NCI-H2107 (cell line): ENCODE measurements at places on chromosomes 1 and 21.

DNA sequence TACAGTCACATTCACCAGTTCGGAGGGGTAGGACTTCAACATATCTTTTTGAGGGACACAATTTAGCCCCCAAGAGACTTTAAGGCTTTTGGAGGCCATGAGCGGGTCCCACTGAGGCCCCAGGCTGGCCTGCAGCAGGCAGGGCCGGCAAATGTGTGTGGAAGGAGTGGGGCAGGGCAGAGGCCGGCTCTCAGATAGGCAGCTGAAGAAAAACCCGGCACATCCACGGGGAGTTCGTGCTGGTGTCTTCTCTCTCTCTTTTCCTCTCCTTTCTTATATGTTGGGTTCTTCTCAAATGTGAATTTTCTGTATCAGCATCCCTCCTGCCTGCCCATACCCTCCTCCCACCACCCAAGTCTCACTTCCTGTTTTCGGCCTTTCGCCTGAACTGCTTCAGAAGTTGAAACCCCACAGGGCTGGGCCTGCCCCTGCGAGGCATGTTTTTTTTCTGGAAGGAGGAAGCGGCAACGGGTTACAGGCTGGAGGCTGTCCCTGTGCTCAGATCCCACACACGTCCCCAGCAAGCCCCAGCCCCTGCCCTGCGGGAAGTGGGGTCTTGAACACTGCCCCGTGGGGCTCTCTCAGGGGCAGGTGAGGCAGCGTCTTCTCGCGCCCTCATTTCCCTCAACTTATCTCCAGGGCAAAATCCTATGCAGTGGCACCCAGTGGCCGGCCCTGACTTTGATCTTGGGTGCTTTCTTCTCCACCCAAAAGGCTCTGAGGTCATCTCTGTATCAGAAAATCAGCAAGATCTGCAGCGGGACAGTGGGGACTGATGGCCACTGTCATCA lies 9.7 kb upstream of the UMODL1 start:
- DNase-seq: no peak

GRCh38 chr1:46084553-46085451 lies 47.6 kb downstream of the PIK3R3 start:
- DNase-seq: no peak

DNA sequence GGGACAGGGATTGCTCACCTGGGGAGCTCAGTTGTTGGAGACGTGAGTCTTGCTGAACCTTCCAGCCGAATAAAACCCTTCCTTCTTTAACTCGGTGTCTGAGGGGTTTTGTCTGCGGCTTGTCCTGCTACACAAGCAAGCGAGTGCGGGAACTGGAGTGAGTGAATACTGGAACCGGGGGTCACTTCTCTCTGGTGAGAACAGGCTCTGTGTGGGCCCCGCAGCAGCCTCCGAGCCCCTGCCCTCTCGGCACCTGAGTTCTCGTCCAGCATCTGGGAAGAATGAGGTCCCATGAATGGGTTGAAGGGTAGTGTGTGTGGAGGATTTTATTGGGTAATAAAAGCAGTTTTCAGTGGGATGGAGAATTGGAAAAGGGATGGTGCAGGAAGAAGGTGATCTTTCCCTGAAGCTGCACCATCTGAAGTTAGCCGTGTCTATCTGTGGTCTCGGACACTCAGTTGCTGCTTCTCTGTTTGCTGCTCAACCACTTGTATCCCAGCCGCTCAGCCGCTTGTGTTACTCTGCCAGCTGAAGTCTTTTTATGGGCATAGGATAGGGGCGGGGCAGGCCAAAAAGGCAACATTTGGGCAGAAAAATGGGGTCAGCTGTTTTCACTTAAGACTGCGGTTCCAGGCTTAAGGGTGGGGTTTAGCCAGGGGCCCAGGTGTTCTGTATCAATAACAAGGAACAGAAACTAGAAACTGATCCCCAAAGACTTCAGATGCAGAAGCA lies 450.6 kb upstream of the CAMK1G start:
- no peak for DNase-seq

DNA sequence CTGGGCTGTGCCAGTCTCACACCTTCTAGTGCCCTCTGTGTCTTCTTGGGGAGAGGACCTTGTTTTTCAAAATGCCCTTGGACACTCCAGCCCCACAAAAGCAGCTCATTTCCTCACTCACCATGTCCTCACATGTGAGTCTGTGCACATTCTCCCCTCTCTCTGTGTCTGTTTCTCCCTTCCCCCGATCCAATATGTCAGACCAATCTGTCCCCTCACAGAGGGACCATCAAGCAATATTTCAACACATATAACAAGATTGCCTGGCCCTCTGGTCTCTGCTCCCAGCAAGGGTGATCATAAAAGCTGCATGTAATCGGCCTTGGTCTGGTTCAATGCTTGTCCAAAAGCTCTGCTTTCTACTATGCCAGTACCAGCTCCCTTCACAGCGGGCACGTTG lies 261.2 kb downstream of the MATN1 start:
- no peak for DNase-seq

- DNase-seq: no peak
Observed at GRCh38 chr1:223887747-223888418, 42.1 kb upstream of the TP53BP2 start.

DNA sequence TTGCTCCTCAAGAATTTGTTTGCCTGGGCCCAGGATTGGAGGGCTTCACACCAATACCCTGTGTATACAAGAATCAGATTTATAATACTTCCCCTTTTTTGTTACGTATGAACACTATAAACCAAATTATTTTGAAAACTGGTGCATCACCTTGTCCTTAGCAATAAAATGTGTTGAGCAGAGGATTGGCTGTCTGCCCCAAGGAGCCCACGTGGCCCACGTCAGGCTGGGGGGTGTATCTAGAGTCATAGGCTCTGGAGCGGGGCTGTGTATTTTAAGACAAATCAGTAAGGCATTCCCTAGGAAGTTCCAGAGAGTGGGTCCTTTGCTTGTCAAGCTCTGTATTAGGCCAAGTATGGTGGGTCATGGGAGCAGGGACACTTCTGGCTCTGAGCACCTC lies 2.0 kb upstream of the ST3GAL3 start:
- DNase-seq: no peak

GRCh38 chr1:87632232-87632631 lies 303.6 kb downstream of the LMO4 start:
- no peak for DNase-seq

DNA sequence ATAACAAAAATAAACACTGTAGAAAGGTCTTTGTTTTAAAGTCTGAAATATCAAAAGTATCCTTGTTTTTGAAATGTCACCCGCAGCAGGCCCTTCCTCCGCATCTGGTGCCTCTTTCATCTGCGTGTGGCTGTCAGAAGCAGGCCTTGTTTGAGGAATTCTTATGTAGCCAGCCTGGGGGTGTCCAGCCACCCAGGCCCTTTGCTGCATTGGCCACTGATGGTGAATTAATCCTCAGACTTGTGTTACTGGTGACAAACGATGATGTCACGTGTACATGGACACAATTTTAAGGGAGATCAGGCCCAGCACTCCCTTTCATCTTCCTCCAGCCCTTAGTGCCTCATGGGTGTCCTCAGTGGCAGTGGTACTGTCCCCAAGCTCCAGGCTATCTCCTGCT lies 208.0 kb upstream of the GALNT2 start:
- no peak for DNase-seq

DNA sequence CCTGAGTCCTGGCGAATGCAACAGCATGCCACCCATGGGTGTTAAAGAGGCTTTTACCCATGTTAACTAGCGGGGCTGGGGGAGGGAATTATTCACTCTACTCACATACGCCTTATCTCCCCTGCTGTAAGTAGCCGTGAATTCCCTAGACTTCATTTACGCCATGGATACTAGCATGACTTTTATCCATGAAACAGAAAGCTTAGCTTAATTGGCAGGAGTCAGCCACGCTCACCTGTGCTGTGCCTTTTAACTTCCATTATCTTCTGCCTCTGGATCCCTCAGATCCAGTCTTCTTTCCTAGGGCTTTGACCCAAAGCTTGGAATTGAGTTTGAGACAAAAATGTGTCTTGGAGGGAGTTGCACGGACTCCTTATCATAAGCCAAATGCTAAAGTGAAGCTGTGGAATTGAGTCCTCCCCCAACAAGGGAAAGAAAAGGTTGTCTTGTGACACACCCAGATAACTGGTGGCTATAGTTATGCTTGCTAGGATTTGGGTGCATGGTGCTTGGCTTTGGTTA lies 9.7 kb upstream of the NASP start:
- no peak for DNase-seq

DNA sequence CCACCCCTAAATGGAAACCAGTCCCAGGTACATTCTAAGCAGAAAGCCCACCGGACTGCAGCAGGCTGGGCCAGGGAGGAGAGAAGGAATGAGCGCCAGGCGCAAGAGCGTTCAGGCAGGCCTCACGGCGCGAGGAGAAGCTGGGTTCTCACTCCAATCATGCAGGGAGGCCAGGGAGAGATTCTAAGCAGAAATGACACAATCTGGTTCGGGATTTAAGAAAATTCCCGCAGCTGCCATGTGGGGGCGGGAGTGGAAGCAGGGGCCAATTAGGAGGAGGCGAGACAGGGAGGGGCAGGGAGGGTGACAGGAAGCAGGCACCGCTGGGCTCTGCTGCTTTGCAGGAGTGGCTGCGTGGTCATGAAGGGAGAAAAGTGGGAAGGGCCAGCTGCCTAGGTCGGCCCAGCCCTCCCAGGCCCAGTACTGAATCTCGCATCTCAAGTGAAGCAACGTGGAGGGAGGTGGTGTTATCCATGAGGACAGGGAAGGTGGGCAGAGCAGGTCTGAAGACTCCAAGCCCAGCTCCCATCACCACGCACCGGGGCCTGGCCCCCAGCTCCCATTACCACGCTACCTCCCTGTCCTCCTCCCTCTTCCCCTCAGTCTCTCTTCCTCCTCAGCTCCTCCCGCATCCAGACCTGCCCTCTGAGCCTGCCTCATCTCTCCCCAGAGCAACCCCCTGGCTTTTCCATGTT lies 11.8 kb downstream of the NPHP4 start:
- DNase-seq: no peak

DNA sequence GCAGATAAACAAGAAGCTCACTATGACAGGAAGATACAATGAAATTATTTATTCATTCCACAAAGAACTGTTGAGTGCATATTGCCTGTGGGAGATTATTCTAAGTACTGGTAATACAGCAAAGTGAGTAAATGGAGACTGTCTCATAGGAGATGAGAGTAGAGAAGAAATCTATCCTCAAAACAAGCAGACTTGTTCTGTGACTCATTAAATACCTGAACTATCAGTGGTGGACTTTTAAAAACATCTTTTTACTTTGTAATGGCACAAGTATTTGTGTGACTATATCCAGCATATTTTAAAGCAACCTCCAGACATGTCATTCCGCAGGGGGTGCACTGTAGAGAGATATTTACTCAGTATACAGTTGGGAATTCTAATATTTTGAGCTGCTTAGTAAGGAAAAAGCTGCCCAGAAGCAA lies 259.2 kb downstream of the FMN2 start:
- DNase-seq: no peak

DNA sequence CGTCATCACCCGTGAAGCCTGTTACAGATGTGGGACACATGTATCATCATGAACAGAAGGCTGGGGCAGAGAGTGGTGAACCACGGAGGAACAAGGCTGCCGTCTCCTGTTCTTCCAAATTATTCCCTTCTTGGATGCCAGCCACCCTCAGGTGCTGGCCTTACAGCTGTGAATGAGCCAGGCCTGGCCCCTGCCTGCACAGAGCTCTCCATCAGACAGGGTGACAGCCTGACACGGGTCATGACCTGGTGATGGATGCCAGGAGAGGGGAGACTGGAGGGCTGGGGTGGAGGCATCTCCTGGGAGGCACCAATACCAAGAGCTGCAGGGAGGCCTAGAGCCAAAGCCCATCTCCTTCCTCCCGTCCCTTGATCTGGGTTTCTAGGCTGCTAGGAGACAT lies 230.0 kb upstream of the C1orf174 start:
- no peak for DNase-seq

GRCh38 chr1:112501810-112502641 lies 6.7 kb upstream of the WNT2B start:
- DNase-seq: peak; percentile 37

DNA sequence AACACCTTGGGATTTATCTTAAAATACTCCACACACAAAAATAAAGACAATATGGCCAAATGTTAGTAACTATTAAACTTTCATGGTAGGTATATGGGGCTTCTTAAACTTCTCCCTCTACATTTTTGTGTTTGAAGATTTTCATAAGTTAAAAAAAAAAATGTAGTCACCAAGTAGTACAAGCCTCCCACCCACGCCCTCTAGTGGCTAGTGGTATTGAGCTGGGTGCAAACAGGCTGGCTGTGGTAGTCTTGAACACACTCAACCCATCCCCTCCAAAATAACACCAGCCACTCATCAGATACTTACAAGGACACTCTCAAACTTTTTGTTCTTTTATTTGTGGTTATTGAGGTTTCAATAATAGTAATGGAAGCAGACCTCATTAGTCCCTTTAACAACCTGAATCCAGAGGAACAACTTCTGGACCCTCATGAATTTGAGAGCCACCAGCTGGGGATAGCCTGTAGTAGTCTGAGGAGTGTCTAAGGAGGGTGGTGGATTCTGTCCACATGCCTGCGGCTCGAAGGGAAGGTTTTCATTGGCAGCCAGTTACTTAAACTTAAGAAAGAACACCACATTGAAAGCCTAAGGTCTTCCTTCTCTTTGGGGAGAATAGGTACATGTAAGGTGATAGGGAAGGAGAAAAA lies 15.6 kb downstream of the RD3 start:
- peak; percentile 54 for DNase-seq

- no peak for DNase-seq
Observed at GRCh38 chr1:91768786-91769725, 116.9 kb downstream of the TGFBR3 start.

GRCh38 chr21:25373126-25374082 lies 233.9 kb downstream of the MRPL39 start:
- DNase-seq: no peak

- no peak for DNase-seq
Observed at GRCh38 chr1:235450886-235451483, 53.3 kb downstream of the B3GALNT2 start.

- DNase-seq: no peak
Observed at GRCh38 chr1:6342056-6342455, 51.5 kb downstream of the ACOT7 start.

GRCh38 chr1:18938707-18939070 lies 17.8 kb downstream of the IFFO2 start:
- no peak for DNase-seq
